IMR-90 (cell line): ENCODE measurements at places on chromosomes 7 and 10. TPM values are rescaled to one million over a fixed set of nuclear protein-coding genes. Genes with fewer than 3 reads are reported as not detected.

- DNase-seq: peak; percentile 40
Observed at GRCh38 chr10:79148452-79149344, 79.9 kb downstream of the ZMIZ1 start.

- no peak for DNase-seq
Observed at GRCh38 chr7:2307690-2308107, 6.5 kb downstream of the SNX8 start.

- no peak for DNase-seq
Observed at GRCh38 chr10:107865691-107866090, 701.2 kb upstream of the SORCS1 start.

DNA sequence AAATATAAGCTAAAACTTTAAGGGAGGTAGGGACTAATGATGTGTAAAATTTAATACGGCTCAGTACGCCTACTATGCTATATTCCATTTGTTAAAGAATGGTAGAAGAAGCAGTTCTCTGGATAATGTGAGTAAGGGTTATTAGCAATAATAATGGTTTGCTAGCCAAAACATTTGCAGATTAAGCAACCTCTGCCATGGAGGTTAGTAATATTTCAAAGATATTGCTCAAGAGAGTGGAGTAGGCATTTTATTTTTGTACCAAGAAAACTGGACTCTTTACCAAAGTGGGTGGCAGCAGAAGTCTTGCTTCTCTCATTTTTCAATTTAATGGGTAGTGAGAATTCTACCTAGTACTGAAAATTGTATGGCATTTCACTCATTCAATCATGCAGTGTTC is 158.9 kb upstream of the TMEM106B start:
- no peak for DNase-seq

GRCh38 chr10:27192284-27192683 is 37.1 kb downstream of the MASTL start:
- DNase-seq: peak; percentile 95

- DNase-seq: peak; percentile 59
Observed at GRCh38 chr10:18414061-18414460, 237.3 kb downstream of the NSUN6 start.

DNA sequence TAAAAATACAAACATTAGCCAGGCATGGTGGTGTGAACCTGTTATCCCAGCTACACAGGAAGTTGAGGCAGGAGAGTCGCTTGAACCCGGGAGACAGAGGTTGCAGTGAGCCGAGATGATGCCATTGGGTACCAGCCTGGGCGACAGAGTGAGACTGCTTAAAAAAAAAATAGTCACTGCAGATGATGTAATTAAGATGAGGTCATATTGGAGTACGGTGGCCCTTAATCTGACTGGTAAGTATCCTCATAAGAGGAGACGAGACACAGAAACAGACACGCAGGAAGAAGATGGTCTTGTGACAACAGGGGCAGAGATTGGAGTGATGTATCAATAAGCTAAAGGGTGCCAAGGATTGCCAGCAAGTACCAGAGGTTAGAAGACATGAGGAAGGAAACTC is 156.0 kb downstream of the FAM107B start:
- DNase-seq: no peak

DNA sequence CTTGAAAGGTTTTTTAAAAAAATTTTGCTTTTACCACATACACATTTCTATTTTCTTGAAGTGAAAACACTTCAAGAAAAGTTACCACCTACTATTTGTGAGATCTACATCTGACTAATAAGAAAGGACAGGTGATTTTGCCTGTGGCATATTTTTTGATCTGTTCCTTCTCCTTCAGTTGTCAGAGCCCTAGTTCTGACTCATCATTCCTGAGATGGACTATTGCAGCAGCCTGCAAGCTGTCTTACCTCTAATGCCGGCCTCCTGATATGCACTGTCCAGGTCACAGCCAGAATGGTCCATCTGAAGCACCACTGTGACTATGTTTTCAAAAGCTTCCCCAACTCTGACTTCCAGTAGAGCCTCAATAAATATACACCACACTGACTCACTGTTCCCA is 28.2 kb upstream of the ANK3 start:
- peak; percentile 39 for DNase-seq

The FAM25C gene
- not detected in 2 replicates for polyA plus RNA-seq

The CHN2 gene
- not detected in 2 replicates for polyA plus RNA-seq

The KCNH2 gene
- 1.6 and 2.1 TPM in 2 replicates for polyA plus RNA-seq

The PON1 gene
- not detected in 2 replicates for polyA plus RNA-seq
